ENCODE measurements at places on chromosomes 7 and 10.

GRCh38 chr7:150399421-150400007 is 20.4 kb downstream of the ZNF775 start:
- no peak for DNase-seq

GRCh38 chr10:114271779-114272167 is 32.7 kb downstream of the VWA2 start:
- DNase-seq = no peak

GRCh38 chr7:18667466-18667865 is 171.9 kb downstream of the HDAC9 start:
- DNase-seq = no peak

- no peak for DNase-seq
Measured at GRCh38 chr10:71575451-71575850, 144.1 kb downstream of the C10orf105 start.

GRCh38 chr10:73911553-73912004 is 647 bp downstream of the PLAU start:
- no peak for DNase-seq

DNA sequence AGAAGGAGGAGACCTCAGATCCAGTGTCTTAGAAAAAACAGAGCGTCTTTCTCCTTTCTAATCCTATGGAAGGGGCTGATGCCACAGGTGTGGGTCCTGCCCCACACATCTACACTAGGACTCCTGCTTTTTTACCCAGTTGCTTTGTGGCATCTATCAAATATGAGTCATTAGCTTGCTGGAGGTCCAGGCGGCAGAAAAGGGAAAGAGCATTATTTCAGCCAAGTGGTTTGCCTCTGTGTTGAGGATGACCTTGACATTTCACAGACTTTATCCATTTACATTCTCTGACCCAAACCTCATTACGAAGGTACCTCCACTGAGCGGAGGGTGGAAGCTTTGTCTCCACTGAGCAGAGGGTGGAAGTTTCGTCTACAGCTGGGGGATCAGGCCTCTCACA is 308.4 kb upstream of the KLF6 start:
- no peak for DNase-seq

All from caudate nucleus (tissue), 63 donors.